ENCODE measurements at places on chromosomes 5 and 9.

DNA sequence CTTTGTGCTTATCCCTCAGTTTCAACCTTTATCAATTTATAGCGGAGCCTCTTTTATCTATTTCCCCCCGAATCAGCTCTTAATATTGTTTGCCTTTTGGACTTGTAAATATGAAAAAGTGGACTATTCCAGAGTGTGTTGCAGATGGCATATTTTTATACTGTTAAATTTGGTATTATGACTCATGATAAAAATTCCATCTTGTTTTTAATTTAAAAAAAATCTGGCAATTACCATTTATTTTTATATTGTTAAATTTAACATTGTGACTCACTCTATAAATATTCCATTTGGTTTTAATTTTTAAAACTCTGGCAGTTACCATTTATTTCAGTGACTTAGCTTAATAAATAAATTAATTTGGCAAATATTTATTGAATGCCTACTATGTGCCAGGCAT lies 37.5 kb downstream of the RBM27 start:
- DNase-seq: no peak

- no peak for DNase-seq
Measured at GRCh38 chr9:22855980-22856379, 409.4 kb downstream of the DMRTA1 start.

DNA sequence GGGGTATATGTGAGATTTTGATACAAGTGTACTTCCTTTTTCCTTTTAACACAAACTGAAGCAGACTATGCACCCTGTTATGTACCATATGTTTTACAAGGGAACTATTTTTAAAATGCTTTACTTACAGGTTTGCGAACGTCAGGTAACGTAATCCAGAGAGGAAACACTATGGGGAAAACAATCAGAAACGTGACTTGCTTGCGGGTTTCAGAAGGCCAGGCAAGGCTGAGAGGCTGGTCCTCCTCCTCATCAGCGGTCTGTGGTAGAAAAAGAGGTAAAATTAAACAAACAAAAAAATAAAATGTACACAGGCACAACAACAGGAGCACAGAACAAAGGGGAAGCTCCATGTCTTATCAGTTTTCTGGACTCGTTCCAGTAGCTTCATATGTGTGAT lies 141.2 kb downstream of the ACER2 start:
- DNase-seq: no peak

DNA sequence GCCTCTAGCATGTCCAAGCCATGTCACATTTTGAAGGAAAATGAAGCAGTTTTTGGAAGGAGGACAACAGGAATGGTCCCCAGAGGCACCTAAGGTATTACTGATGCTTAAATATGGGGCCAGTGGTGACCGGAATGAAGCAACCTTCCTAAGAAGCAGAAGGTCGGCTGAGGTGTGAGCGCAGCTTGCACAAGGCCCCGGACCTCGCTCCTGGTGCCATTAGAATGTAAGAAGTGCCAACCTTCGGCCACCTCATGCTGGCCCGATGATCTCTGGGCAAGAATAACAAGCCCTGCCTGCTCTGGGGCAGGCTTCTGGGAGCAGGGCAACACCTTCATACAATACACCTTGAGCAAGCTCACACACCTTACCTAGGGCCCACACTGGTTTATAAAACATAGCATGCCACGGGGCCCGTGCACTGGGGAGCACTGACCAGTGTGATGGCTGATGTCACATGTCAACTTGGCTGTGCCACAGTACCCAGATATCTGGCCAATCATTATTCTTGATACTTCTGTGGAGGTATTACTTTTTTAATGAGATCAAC lies 21.9 kb downstream of the SEMA4D start:
- DNase-seq: no peak

GRCh38 chr5:30878746-30879145 lies 314.7 kb upstream of the CDH6 start:
- no peak for DNase-seq

GRCh38 chr5:43619380-43619779 lies 16.4 kb downstream of the NNT start:
- no peak for DNase-seq

GRCh38 chr5:19987612-19988361 lies at the start of gene CDH18:
Gene CDH18 (minus strand): TSS chr5:19988200. CDS start chr5:19838986, 149,214 bp downstream.
- DNase-seq: no peak

- no peak for DNase-seq
Measured at GRCh38 chr5:50623666-50624065, 42.8 kb upstream of the PARP8 start.

DNA sequence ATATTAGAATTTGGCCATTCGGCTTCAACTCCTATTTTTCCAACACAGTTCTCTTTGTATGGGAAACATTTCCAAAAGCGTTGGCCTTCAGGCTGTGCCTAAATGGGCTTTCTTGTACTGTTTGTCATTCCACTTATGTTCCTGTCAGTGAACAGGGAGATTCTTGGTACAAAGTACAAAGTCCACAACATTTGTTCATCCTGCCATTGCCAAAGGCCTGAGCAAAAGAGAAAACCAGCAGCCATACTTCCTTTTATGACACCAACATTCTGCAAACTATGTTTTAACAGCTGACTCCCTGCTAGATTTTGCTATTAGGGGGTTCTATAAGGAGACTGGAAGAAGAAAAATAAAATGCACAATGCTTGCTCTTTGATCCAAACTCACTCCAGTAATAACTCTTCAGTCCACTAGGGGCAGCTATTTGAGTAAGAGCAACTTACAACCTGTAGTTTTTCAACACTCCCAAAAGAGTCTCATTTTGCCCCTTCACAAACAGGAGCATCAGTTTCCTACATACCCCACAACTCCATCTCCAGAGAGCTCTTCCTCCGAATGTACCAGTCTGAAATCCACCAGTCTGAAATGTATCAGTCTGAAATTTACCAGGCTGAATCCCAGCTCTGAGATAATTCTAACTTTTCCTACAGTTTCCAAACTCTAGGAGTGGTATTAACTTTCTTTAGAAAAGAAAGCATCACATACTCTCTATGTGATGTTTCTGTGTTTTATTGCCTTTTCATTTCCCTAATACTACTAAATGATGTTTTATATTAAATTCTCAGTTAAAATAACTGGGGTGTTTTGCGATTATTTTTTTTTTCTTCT lies 693.8 kb downstream of the DNAH5 start:
- DNase-seq: no peak

Measured in DND-41 (cell line).